Tracheal epithelial cell (primary cell): ENCODE measurements at places on chromosomes 4 and X. TPM values are rescaled to one million over a fixed set of nuclear protein-coding genes. Genes with fewer than 3 reads are reported as not detected.

The SSX4 gene
- total RNA-seq: not detected in 2 replicates

The PRPS2 gene
- 36.4 and 44.1 TPM in 2 replicates for total RNA-seq

The CFP gene
- total RNA-seq: not detected in 2 replicates

The SSX3 gene
- not detected in 2 replicates for total RNA-seq

The KLB gene
- under 0.01 TPM in 1 of 2 replicates, not detected in the other for total RNA-seq

The PWWP3B gene
- total RNA-seq: under 0.01 and 0.24 TPM in 2 replicates
